ENCODE measurements at places on chromosomes 1 and 21. TPM values are rescaled to one million over a fixed set of nuclear protein-coding genes. Genes with fewer than 3 reads are reported as not detected.

Gene OR2T33
- total RNA-seq: not detected

Gene MAPKAPK2
- total RNA-seq: 48.0 TPM

Gene CDK11A
- 11.3 TPM for total RNA-seq

Gene KCNN3
- total RNA-seq: 2.3 TPM

Gene LRRC71
- total RNA-seq: 0.33 TPM

Gene DYNLT5
- total RNA-seq: 3.4 TPM

Gene IL12RB2
- total RNA-seq: not detected

Gene RNU1-2
- total RNA-seq: under 0.01 TPM
